Brain microvascular endothelial cell (primary cell): ENCODE measurements at places on chromosomes 7 and 10.
A peak's percentile ranks its signal among the peaks of the same experiment; 100 is the strongest.

GRCh38 chr10:121332829-121333765, 265.1 kb downstream of the FGFR2 start:
- DNase-seq = no peak

DNA sequence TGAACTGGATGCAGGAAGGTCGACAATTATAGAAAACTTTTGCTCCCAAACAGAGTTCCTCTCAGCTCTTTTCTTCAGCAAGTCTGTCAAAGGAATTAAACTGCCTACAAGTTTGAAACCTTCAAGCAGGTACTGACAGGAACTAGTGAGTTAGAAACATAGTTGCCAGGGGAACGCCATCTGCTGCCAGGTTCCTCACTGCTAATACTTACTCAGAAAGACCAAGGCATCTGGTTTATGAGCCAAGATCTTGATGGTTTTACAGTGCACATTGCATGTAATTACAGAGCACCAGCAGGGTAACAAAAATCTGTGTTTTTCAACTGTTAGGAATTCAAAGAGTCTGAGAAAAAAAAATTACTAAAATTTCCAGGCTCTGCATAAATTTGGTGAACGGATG, 300.0 kb upstream of the NRG3 start:
- no peak for DNase-seq

DNA sequence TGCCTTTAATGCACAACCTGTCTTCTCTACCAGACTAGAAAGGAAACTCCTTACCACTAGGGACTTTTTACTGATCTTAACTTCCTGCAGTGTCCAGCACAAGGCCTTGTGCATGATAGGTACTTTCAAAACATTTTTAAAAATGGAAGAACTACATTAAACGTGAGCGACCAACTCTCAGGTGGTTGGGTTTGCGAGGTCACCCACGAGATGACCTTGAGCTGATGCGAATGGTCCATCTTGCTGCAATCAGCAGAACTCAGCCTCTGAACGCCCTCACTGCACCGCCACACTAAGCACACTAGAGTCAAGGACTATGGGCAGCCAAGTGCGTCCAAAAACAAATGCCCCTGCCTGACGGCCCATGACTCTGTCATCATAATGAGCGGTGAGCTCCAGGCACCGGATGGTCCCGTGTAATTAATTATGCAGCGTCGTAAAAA, 34.9 kb upstream of the PTF1A start:
- DNase-seq = no peak

GRCh38 chr7:81433692-81434331, 336.0 kb downstream of the HGF start:
- no peak for DNase-seq

- no peak for DNase-seq
These were observed 4.9 kb downstream of the ARMC3 start for GRCh38 chr10:22932626-22933370.

- DNase-seq = peak; percentile 52
These were observed 135.9 kb upstream of the PODXL start for GRCh38 chr7:131692131-131692960.

GRCh38 chr7:94109556-94109955, 105.4 kb upstream of the BET1 start:
- DNase-seq = no peak

- no peak for DNase-seq
These were observed 162.8 kb downstream of the CYP26A1 start for GRCh38 chr10:93236393-93237040.

DNA sequence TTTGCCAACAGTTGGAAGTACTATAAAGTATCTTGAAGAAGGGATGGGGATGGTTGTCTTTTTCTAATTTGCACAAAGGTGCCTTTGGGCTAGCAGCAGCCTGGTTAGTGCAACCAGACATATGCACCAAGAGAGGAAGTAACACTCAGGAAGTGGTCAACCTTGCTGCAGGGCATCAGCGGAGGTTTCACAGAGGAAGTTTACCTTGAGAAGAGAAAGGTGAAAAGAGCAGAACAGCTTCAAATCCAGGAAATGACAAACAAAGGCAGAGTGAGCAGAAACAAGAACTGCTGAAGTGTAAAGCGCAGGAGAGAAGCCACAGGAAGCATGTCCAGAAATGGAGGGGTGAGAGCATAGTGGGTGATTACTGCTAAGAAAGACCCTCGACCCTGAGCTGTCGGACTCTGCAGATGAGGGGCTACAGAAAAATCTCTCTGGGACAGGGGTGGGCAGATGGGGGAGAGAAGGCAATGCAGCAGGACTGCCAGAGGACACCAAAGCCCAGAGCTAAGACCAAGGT, 66.9 kb downstream of the STK17A start:
- DNase-seq = no peak

DNA sequence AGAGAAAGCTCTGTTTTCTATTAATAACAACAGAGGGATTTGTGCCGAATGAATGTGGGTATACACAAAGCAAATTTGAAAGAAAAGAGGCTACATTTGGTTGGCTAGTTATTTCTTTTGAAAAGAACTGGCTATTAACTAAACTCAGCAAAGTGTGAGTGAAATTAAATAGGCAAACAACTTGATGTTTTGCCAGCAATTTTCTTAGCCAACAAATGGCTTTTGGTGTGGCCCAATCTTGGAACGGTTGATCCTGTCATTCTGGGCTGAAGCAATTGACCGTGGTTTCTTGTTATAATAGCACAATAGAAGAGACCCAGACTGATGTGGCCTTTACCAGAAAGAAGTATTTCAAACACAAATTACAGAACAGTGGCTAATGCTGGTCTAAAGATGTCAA, 898.6 kb downstream of the KCNMA1 start:
- DNase-seq = no peak

DNA sequence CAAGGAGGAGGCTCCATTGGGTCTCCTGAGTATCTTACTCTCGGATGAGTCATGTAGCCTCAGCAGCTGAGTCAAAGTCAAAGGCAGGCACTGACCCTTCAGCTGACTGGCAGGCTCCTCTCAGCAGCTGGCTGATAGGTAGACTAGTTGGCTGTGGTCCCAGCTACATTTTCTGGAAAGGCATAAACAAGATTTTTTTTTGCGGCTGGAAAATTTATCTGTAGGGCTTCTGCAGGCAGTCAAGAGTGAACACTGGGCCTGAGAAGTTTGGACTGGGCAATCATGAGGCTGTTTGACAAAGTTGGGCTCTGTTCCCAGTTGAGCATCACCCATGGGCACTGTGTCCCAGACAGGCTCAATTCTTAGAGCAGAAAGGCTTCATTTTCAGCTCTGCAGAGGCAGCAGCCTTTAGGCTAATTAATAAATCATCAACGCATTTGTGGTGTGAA, 796.2 kb downstream of the CCSER2 start:
- no peak for DNase-seq

GRCh38 chr7:55140941-55141278, 122.1 kb downstream of the EGFR start:
- no peak for DNase-seq

DNA sequence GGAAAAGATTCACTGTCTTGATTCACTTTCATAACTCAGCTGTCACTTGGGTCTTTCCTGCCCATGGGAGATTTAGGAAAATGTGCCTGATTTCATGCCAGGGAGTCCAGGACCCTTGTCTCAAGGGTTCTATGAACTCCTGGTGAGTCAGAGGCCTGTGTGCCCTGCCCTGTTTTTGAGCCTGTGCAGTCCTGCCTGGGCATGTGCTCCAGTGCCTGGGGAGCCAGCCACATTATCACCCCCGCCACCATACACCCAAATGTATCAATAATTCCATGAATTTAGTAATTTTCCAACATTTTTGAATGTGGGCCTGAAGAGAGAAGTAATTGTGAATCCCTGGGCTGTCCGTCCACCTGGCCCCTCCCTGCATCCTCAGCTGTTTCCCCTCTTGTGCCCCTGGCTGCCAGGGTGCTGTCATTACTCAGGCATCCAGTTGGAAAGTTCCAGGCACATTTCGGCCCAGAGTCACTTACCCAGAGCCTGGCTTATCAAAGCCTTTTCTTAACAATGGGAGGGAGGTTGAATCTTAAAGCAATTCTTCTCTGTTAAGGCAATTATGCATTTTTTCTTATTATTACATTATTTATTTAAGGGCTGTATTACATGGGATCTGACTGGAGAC, 287.8 kb upstream of the CDC14C start:
- no peak for DNase-seq

- no peak for DNase-seq
These were observed 28.7 kb upstream of the MRPS16 start for GRCh38 chr10:73281097-73281496.

- no peak for DNase-seq
These were observed 59.6 kb upstream of the LYZL1 start for GRCh38 chr10:29229258-29229705.

DNA sequence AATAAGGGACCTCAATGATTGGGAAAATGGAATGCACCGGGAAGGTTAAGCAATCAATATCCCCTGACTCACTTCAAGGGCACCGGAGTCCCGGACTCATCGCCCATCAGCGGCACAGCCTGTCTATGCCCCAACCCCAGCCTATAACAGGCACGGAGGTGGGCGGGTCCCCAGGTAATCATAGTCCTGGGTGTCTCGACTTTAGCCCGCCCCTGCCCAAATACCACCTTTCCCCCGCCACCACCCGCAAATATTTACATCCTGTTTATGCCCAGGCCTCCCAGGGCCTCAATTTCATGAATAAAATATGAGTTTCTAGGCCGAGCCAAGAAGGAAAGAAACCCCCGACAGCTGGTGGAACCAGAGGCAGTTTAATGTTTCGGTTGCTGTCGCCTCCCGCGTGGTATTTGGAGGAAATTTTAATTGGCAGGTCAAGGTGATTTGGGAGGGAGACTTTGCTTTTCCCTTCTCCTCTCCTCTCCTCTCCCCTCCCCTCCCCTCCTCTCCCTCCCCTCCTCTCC, 15.6 kb upstream of the RFC2 start:
- peak; percentile 58 for DNase-seq

GRCh38 chr10:114930320-114930719, 7.7 kb upstream of the TRUB1 start:
- DNase-seq = peak; percentile 26

GRCh38 chr10:133421336-133422222, 2.8 kb downstream of the SPRN start:
- DNase-seq = no peak

- DNase-seq = no peak
These were observed 11.0 kb upstream of the COL17A1 start for GRCh38 chr10:104096692-104097091.

- DNase-seq = no peak
These were observed 17.9 kb downstream of the JCAD start for GRCh38 chr10:30041196-30042105.

- no peak for DNase-seq
These were observed 602.7 kb upstream of the NRP1 start for GRCh38 chr10:33937036-33937730.

- no peak for DNase-seq
These were observed 10.6 kb upstream of the SYPL1 start for GRCh38 chr7:106122713-106123112.

DNA sequence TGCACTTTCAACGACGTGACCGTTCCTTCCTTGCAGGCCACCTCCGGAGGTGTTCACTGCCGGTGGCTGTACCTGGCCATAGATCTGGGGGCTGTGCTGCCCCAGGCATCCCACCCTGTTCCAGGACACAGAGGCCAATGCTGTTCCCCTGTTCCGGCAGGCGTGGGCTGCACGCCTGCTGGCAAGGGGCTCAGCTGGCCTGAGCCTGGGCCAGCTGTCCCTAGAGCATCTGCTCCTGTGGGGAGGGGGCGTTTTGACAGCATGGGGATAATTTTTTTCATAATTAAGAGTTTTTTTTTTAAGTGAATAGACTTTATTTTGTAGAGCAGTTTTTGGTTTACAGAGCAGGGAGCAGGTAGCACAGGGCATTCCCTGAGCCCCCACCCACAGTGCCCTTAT, 28.8 kb downstream of the PWWP2B start:
- no peak for DNase-seq

- peak; percentile 80 for DNase-seq
These were observed 11.6 kb upstream of the CYTH3 start for GRCh38 chr7:6284055-6284400.

GRCh38 chr10:44295644-44296241, 89.2 kb downstream of the CXCL12 start:
- peak; percentile 81 for DNase-seq

DNA sequence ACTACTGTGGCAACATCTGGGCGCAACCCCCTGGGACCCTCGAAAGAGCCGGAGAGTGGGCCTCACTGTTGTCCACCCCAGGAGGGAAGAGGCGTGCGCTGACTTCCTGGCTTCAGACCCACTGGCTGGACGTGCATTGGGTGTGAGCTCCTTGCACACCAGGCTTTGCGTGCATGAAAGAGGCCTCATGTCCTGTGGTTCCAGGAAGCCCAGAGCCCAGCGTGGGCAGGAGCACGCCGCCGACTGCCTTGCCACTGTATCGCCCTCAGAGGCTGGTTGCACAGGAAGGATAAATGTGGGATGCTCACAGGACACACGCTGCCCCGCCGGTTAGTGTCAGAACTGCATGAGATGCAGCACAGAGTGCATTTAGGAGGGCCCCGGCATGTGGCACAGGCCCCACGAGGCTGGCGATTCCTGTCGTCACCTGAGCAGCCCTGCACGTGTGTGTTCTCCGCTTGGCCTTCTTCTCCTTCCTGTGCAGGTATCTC, 8.5 kb upstream of the JAKMIP3 start:
- no peak for DNase-seq

DNA sequence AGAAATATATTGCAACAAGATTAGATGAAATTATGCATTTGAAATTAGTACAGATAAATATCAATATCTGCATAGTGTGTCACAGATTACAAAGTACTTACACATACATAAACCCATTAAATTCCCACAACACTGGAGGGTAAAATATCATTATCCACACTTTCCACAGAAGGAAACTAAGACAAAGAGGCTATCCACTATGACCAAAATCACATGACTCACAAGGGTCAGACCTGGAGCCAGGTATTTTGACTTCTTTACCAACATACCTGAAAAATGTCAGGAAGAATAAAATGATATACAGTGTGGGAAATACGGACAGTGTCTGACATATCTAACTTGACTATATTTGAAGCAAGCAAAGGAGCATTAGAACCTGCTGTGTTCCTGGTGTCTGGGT, 34.1 kb downstream of the HYCC1 start:
- no peak for DNase-seq

DNA sequence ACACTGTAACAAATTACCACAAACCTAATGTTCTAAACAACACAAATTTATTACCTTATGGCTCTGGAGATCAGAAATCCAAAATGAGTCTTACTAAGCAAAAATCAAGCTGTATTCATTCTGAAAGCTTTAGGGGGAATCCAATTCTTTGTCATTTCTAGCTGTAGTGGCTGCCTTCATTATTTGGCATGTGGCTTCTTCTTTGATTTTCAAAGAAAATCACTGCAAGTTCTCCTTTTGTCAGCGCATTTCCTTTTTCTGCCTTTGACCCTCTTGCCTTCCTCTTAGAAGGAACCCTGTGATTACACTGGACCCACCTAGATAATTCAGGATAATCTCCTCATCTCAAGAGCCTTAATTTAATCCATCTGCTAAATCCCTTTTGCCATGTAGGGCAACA, 36.9 kb downstream of the ZPBP start:
- DNase-seq = no peak
